Stimulated activated CD4-positive, alpha-beta T cell treated with anti-CD3 and anti-CD28 coated beads, TNF-alpha, amount 100 ng/mL, for 24 hours (primary cell): ENCODE measurements at places on chromosomes 7 and 10.

GRCh38 chr7:133540096-133540860, 287.4 kb downstream of the EXOC4 start:
- DNase-seq = no peak

DNA sequence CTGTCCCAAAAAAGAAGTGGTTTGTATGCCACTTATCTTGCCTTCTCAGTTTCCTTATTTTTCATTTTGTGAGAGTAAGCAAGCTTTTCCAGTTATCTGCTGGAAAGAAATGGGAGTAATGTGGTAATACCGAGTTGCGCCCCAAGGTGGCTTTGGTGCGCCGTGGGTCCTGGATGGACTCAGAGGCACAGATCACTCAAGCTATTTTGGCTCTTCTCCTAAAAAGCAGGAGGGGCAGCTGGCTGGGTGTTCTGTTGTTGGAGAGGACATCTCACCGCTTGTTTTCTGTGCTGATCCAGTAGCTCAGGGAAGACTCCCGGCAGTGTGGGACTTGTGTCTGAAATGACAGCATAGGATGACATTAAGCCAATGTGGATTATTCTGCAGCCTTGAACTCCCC, 16.4 kb downstream of the PRKRIP1 start:
- no peak for DNase-seq

DNA sequence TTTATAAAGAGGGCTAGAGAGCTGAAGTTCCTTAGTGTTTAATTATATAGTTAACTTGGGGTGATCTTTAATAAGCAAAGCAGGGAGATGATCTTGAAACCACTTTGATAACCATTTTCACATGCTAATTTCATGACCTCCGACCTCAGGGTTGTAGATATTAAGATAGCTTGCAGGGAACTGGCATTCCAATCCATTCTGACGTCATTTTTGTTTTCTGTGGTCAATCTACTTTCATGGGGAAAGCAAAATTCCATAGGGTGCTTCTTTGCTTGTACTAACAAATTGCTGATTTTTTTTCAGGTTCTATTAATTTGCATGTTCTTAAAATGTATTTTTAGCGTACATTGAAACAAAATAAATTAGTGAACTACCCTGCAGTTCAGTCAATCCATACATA, 139.3 kb downstream of the CDCA7L start:
- DNase-seq = no peak

DNA sequence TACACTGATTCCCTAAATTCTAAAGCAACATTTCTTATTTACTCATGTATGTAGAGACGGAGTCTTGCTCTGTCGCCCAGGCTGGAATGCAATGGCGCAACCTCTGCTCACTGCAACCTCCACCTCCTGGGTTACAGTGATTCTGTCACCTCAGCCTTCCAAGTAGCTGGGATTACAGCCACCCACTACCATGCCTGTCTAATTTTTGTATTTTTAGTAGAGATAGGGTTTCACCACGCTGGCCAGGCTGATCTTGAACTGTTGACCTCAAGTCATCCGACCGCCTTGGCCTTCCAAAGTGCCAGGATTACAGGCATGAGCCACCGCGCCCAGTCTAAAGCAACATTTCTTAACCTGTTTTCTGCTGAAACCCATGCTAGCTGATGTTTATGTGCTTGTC, 227.6 kb upstream of the PLXDC2 start:
- DNase-seq = no peak

DNA sequence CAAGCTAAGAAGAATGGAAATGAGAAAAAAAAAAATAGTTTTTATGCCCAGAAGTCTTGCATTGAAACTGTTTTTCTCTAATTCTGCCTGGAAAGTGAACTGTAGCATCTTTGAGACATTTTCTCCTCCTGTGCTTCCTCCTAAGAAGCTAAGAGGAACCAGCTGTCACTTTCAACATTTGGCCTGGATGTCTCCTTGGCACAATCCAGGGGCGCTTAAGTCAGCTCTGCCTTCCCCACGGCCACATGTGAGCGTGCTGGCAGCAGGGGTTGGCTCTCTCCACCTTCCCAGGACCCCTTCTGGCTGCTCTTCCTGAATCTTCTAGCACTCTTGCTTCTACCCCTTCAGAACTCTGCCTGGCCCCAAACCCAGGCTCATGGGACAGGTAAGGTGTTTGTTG, 289.6 kb upstream of the ADARB2 start:
- no peak for DNase-seq

DNA sequence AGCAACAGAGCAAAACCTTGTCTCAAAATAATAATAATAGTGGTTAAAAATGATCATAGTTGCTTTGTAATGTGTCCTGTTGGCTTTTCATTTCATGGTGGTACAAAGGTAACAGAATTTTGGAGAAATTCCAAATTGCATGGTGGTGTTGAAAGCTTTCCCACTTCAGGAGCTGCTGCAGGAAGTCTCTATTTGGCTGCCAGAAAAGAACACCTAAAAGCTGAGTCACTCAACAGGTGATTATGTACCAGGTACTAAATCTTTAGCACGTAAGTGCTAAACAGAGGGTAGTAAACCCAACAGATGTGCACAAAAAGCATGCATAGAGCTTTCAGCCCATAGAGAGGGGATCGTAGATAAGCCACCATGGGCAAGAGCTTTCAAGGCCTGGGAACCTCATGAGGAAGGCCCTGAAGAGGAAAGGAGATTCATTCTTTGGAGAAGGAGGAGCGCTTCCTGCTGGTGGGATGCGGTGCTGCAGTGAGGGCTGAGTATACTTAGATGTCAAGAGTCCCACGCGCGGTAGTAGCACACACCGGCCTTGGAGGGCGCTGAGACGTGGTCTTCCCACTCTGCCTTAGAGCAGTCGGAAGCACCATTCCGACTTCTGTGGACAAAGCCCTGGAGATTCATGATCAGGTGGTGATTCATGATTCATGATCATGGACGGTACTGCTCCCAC, 118.7 kb downstream of the RALA start:
- DNase-seq = no peak

GRCh38 chr7:16695621-16696237, 49.7 kb downstream of the BZW2 start:
- DNase-seq = no peak

GRCh38 chr7:114530057-114530611, 115.5 kb downstream of the FOXP2 start:
- no peak for DNase-seq

GRCh38 chr7:1243964-1244416, 11.3 kb downstream of the UNCX start:
- no peak for DNase-seq

DNA sequence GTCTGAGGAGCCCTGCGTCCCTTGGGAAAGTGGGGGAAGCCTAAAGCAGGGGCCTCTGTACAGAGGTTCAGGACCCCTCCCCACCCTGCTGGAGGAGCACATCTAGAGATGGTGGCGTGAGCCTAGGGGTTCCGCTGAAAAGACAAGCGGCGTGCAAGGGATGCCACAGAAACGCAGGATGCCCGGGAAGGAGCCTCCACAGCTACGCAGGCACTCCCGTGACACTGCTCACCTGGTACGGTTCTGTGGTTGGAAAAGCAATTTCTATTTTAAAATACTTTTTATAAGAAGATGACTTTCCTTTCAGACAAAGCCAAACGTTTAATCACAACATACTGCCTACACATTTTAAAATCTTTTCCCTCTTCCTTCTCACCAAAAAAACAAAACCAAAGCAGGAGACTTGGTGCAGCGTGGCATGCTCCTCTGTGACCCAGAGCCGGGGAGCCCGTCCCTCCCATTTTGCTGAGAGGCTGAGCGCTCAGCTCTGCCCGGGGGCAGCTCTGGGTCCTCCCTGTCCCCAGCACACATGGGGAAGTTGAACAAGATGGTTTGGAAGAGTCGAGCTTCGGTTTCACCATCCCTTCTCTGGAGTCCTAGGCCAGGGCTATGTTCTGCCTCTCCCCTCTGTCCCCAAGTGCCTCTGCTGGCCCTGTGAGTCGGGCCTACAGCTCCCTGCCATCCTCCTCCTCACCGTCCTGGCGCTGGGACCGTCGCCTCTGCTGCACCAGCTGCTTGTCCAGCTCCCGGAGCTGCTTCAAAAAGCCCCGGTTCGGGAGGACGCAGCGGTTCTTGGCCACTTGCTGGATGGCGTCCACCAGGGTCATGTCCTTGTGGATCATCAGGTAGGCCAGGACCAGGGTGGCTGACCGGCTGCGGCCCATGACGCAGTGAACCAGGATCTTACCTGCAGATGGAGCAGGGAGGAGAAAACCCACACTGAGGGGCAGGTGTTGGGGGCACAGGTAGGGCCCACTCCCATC, 74.0 kb upstream of the SAMD8 start:
- DNase-seq = no peak

GRCh38 chr7:110502888-110503465, 588.0 kb upstream of the LRRN3 start:
- DNase-seq = no peak

- no peak for DNase-seq
Observed at GRCh38 chr7:65955718-65956117, 26.3 kb downstream of the GUSB start.
